Activated CD4-positive, alpha-beta memory T cell treated with anti-CD3 and anti-CD28 coated beads, Interleukin-2, amount 10 ng/mL, durations not matched to agents 7 days and 5 days (primary cell): ENCODE measurements at places on chromosomes 13 and 19. TPM values are rescaled to one million over a fixed set of nuclear protein-coding genes. Genes with fewer than 3 reads are reported as not detected.

- no peak for DNase-seq
These were observed 31.2 kb upstream of the KLF2 start for GRCh38 chr19:16293118-16294091.

GRCh38 chr19:48510421-48511268 is 990 bp downstream of the LMTK3 start:
- DNase-seq = peak; percentile 81

DNA sequence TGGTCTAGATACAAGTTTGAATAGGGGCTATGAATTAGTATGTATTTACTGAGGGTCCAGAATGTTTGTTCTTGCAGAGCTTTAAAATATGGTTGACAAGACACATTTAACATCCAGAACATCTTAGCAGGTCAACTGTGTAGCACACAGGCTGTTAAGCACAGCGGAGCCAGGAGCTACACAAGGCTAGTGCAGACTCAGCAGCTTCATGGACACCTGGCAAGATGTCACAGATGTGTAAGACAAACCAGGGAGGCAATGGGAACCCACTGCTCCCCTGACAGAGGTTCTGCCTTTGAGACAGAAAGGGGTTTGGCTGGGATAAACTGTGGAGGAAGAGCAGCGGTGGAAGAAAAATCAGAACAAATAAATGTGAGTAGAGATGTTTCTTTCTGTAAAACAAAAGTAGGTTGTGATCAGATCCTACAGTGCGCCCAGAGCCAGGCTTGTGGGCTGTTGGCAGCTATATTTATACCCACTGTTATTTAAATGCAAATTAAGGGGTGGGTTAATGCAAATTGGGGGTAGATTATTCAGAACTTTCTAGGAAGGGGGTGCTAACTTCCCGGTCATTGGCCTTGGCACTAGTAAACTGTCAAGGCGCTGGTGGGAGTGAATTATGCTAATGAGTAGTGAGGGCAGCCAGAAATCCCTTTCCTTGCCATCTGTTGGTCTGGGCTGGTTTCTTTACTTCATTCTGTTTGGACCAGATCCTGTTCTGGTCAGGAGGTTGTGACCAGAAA is 33.0 kb downstream of the MIPEP start:
- DNase-seq = no peak

GRCh38 chr13:19596960-19597361 is 35.6 kb upstream of the TPTE2 start:
- DNase-seq = no peak

- DNase-seq = no peak
These were observed 230.7 kb upstream of the PRR20A start for GRCh38 chr13:56909896-56910600.

- DNase-seq = no peak
These were observed 23.4 kb downstream of the CEBPG start for GRCh38 chr19:33396701-33397535.

- no peak for DNase-seq
These were observed 80.5 kb upstream of the MBNL2 start for GRCh38 chr13:97141564-97142005.

DNA sequence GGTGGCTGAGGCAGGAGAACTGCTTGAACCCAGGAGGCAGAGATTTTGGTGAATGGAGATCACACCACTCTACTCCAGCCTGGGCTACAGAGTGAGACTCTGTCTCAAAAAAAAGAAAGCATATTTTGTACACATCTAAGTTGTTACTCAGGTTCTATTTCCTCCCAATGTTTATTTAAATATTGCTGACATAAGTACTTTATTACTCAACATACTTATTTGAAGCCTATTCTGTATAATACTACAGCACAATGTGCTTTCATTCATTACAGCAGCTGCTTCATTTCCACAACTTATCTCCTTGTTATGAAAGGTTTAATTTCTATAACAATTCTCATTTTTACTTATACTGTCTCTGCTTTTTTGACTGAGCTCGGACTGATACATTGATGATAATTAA is 495.7 kb downstream of the SLITRK1 start:
- DNase-seq = no peak

DNA sequence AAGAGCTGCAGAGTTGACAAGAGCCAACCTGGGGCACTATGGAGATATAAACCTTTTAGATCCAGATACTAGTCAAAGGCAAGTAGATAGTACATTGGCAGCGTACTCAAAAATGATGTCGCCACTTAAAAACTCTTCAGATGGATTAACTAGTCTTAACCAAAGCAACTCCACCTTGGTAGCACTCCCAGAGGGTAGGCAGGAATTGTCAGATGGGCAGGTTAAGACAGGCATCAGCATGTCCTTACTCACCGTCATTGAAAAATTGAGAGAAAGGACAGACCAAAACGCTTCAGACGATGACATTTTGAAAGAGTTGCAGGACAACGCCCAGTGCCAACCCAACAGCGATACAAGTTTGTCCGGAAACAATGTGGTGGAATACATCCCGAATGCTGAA is 8.9 kb downstream of the ZNF507 start:
- DNase-seq = no peak

GRCh38 chr13:97139691-97140090 is 82.4 kb upstream of the MBNL2 start:
- no peak for DNase-seq

DNA sequence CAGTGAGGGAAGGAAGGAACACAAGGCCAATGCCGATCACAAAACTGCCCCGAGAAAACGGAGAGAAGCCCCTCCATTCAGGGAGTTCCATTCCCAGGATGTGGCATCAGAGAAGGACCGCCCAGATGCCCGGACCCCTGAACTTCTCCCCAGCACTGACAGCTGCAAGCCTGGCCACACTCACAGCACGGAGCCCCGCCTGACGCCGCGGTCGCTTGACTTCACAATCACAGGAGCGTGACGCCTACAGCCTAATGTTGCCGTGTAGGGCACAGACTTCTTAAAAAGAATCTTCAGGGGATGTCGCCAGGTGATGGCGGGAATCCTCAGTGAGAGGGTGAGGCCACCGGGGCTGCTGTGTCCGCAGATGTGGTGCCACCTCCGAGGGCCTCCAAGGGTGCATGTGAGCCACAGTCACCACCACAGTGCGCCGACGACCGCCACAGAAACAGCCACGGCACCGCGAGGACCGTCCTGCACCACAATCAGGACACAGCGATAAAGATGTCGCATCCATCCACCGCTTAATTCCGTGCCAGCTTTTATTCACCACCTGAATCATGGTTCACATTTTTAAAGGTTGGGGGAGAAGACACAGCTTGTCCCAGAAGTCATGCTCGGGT is 77.2 kb downstream of the SPACA7 start:
- DNase-seq = peak; percentile 13

DNA sequence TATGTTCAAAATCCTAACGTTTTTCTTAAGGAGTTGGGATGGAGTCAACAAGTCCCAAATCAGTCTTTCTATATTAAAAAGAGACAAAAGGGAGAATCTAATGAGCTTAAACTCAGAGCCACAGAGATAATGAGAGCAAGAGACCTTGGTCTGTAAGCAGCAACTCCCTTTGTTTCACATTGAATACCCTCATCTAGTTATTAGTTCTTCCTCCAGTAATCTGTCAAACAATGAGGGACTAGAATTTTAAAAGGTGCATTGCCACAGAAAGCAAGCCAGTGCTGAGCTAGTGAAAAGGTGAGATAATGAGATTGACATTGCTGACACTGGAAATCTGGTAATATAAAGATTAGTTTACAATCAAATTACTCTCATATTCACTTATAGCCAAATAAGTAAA is 718.6 kb downstream of the DACH1 start:
- no peak for DNase-seq

CYP4F11 gene
- total RNA-seq = not detected

GJB6 gene
- 6.0 TPM for total RNA-seq

SRRM5 gene
- 0.45 TPM for total RNA-seq

ATP4B gene
- not detected for total RNA-seq

ACP7 gene
- total RNA-seq = not detected
